ENCODE measurements at places on chromosomes 3 and 15.

- DNase-seq, result peak; percentile 31
Observed at GRCh38 chr3:101825904-101826445, 23.3 kb upstream of the NFKBIZ start.

- no peak for DNase-seq
Observed at GRCh38 chr3:165279471-165279870, 83.3 kb upstream of the SLITRK3 start.

- DNase-seq, result no peak
Observed at GRCh38 chr3:48546203-48546829, 10.3 kb downstream of the PFKFB4 start.

GRCh38 chr3:24158761-24159454 is 213.8 kb downstream of the NR1D2 start:
- DNase-seq, result no peak

- DNase-seq, result no peak
Observed at GRCh38 chr15:37370941-37371340, 270.6 kb upstream of the MEIS2 start.

GRCh38 chr3:16498130-16498890 is 15.2 kb downstream of the RFTN1 start:
- no peak for DNase-seq

DNA sequence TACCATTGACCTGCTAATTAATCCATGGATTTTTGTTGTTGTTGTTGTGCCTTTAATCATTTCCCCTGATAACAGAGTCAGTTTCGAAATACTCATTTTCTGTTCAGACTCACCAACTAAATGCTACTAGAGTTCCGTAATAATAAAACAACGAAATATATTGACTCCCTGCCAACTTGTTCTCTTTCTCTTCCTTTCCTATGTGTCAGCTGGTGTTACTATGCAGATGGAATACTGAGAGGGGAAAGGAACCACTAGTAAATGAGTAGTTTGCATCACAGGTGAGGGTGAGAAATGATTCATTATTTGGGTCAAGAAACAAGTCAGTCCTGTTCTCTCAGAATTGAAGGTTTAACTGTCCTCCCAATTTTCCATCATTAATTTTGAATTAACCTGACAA is 1027.3 kb downstream of the TUSC7 start:
- DNase-seq, result no peak

GRCh38 chr3:154040283-154040682 is 80.9 kb upstream of the ARHGEF26 start:
- DNase-seq, result peak; percentile 15

GRCh38 chr3:14899993-14900618 is 47.3 kb upstream of the NR2C2 start:
- DNase-seq, result no peak

GRCh38 chr3:57074135-57074534 is 13.7 kb downstream of the SPATA12 start:
- no peak for DNase-seq

GRCh38 chr3:8371085-8371551 is 130.5 kb upstream of the LMCD1 start:
- peak; percentile 62 for DNase-seq

GRCh38 chr3:61872077-61872706 is 310.8 kb downstream of the PTPRG start:
- DNase-seq, result peak; percentile 31

DNA sequence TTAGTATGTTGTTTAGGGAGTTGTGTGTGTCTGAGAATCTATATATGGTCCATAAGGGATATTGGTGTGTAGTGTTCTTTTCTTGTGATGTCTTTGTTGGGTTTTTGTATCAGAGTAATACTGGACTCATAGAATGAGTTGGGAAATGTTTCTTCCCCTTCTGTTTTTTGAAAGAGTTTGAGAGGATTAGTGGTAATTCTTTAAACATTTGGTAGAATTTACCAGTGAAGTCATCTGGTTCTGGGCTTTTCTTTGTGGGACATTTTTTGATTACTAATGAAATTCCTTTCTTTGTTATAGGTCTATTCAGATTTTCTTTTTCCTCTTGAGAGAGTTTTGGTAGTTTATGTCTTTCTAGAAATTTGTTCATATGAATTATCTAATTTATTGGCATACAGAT is 16.9 kb downstream of the ACKR2 start:
- no peak for DNase-seq

- DNase-seq, result peak; percentile 37
Observed at GRCh38 chr3:108488631-108489030, 21.8 kb downstream of the MYH15 start.

GRCh38 chr3:6079011-6079410 is 781.9 kb upstream of the GRM7 start:
- DNase-seq, result no peak

GRCh38 chr15:83115410-83115809 is 8.0 kb downstream of the TM6SF1 start:
- DNase-seq, result no peak

DNA sequence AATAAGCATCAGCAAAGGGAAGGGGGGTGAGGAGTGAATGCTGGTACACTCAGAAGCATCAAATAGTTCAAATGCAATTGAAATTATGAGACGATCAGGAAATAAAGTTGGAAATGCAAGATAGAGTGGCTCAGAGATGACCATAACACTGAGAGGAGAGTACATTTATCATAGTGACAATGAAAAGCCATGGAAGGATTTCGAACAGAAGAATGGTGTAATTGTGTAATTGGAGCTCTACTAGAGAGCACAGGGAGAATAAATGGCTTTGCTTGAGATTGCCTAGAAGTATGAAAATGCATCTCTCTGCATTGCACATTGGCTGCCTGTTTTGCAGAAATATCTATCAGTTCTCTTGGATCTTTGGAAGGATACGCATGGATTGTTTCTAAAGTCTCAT is 163.3 kb downstream of the TP63 start:
- DNase-seq, result no peak

DNA sequence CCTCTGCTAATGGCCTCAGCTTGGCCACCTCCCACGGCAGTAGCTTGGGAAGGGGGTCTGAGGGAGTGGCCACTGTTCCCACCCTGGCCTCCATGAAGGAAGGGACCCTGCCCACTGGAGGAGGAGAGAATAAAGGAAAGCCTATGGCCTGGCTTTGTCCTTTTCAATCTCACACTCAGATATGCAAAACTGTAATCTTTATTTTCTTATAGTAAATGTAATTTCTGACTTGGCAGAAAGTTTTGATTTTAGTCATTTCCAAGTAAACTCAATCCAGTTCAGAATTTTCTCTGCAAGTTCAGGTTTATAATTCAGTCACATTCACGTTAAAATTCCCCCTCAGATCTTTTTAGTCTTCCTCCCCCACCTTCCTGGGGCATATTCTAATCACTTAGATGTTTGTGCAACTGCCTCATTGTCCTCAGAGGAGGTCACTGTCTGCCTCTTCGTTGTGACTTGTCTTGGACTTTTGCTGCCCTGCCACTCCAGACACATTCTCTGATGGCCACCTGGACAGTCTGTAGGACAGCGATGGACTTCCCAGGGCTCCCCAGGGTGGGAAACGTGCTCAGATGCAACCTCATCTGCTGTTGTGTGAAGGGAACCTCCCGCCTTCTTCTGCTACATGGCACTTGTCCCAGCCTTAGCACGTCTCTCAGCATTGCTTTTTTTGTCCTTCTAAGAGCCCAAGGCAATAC is 222.8 kb upstream of the TBL1XR1 start:
- peak; percentile 42 for DNase-seq

DNA sequence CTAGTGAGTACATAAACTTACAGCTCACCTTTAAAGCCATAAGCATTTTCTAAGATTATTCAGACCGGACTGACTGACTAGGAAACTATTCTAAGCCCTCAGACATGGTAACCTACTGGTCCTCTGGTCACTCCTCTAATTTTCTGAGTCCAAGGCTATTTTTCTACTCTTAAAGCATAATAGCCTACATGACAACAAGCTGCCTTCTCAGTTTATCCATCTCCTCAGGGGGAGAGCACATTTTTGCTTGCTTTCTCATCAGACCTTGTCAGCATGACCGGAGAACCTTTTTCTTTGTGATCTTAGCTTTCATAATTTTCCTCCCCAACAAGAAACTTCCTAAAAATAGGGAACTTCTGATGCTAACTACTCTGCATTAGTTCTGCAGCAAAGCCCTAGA is 38.4 kb downstream of the UBP1 start:
- DNase-seq, result no peak

All from AG10803 (cell line).